ENCODE measurements at places on chromosomes 3 and 15.
A peak's percentile ranks its signal among the peaks of the same experiment; 100 is the strongest.

- peak; percentile 5 for DNase-seq
Observed at GRCh38 chr3:28267984-28268849, 26.8 kb downstream of the CMC1 start.

- no peak for DNase-seq
Observed at GRCh38 chr3:126828306-126828705, 124.3 kb downstream of the CHCHD6 start.

GRCh38 chr15:31768055-31768454 lies 262.3 kb upstream of the CHRNA7 start:
- DNase-seq, result no peak

DNA sequence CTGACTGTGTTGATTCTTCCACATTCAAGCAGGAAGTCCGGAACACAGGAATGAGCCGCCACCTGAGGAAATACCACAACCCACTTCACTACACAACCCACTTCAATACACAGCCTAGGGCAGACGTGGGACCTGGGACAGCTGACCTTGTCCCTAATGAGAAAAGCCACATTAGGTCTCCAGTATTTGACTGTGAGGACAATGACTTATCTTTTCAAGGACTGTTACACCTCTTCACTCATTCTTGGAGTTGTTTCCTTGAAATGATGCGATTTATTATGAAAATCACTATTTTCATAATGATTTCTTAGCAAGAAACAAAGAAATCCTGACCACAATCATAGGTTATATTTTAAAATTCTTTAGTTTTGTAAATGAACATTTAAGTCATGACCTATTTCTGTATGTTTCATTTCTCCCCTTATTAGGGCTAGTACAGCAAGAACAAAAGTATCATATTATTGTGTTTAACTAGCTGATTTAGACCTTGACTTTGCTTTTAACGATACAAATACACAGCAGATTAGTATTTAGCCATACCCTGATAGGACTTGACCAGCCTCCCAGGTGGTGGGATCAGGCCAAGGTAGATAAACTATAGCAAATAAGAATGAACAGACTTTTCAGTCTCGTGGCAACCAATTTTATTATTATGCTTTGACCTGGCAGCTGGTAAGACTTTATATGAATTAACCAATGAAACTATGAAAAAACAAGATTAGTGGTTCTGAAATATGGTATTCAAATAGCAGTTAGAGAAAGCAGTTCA lies 6.0 kb downstream of the RAB27A start:
- DNase-seq, result no peak

GRCh38 chr15:26394801-26395200 lies 378.1 kb downstream of the GABRB3 start:
- DNase-seq, result no peak

- peak; percentile 9 for DNase-seq
Observed at GRCh38 chr3:23396746-23397145, 193.6 kb downstream of the UBE2E2 start.

- DNase-seq, result no peak
Observed at GRCh38 chr3:111748132-111748531, 110.9 kb upstream of the PHLDB2 start.

DNA sequence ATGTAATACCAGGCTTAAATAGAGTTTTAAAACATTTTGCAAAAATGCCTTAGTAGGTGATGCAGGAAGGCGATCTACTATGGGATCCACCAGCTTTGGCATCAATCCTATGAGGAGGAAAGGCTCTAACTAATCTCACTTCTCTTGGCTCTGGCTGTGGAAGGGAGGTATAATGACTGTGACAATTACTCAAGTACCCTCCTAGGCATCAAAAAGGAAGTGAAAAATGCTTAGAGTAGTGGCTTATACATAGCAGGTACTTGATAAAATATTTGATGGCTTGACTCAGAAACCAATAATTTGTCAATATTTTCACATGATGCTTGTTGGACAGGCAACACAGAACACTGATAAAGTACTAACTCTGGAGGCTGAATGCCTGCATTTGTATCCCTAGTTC lies 34.1 kb upstream of the SERPINI2 start:
- no peak for DNase-seq

- DNase-seq, result peak; percentile 39
Observed at GRCh38 chr3:10511809-10512494, 6.6 kb upstream of the ATP2B2 start.

GRCh38 chr3:189949580-189949979 lies 171.1 kb downstream of the P3H2 start:
- DNase-seq, result no peak

DNA sequence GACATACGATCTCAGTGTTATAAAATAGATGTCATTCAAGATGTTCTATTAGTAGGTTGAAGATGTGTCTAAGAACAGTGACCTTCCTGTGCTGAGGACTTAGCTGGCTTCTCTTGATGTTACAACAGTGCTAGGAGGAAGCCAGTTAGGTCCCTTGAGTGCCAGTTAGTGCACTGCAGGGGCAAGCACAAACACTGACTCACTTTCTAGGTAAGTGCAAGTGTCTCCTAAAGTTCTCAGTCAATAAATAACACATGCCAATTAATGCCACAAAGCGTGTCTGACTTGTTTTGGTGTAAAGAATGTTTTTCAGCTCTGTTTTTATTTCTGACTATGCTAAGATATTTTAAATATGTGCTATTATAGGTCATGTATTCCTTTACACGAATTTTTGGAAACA lies 211.8 kb downstream of the NAALADL2 start:
- no peak for DNase-seq

- DNase-seq, result peak; percentile 45
Observed at GRCh38 chr3:58353722-58354553, 21.2 kb downstream of the PXK start.

GRCh38 chr15:80694611-80695098 lies 455 bp upstream of the ABHD17C start:
- peak; percentile 35 for DNase-seq

DNA sequence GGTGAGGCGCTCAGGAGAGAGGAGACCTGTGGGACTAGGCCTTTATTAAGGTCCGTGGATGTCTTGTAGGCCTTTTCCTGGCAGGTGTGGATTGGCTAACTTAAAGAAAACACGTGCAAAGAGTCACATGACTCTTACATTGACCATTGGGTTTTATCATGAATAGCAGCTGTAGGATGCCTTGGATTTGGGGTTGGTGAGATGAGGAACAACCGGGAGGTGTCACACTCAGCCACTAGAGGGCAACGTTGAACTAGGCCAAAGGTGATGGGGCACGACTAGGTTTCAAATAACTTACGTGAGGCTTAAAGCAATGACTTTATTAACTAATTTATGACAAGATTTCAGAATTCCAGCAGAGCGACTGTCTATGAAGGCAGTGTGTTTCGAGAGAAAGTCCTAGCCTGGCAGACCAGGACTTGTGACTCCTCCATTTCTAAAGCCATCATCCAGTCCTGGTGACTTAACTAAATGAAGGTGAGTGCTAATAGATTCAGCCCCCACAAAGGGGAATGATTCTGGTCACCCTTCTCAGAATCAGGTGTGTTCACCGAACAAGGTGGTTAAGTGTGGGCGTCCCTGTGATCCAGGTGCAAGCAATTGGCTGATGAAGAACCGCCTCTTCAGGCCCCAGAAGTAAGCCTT lies 345.6 kb downstream of the MCTP2 start:
- no peak for DNase-seq

GRCh38 chr3:156317462-156318074 lies 197.2 kb downstream of the KCNAB1 start:
- peak; percentile 47 for DNase-seq

- no peak for DNase-seq
Observed at GRCh38 chr3:15894382-15894781, 96.6 kb upstream of the ANKRD28 start.

DNA sequence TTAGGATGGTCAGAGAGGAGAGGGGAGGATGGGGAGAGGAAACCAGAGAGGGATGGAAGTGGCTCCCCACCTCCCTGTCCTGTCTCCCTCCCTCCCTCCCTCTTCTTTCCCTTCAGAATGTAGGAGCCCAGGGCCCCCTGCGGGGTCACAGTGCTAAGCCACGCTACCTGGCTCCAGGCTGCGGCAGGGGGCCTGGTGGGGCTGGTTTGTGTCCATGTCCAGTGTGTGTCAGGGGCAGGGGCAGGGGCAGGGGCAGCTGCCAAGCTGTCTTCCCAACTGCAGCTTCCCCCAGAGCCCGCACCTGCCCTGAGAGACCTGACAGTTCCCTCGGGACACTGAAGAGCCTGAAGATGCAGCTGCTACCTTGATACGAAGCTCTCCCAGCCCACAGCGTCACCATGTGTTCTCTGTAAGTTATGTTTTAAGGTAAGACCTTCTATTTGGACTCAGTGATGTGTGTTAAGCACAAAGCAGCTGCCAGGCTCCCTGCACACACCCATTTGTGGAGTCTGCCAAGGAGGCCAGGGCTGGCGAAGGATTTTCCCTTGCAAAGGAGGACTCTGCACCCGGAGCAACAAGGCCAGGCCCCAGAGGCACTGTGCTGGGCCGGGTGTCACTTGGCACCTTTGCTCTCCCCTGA lies 121.8 kb upstream of the SMAD3 start:
- DNase-seq, result no peak

- DNase-seq, result no peak
Observed at GRCh38 chr15:89991312-89991711, 9.8 kb upstream of the ZNF710 start.

- DNase-seq, result no peak
Observed at GRCh38 chr3:134375582-134376384, 1.5 kb upstream of the AMOTL2 start.

DNA sequence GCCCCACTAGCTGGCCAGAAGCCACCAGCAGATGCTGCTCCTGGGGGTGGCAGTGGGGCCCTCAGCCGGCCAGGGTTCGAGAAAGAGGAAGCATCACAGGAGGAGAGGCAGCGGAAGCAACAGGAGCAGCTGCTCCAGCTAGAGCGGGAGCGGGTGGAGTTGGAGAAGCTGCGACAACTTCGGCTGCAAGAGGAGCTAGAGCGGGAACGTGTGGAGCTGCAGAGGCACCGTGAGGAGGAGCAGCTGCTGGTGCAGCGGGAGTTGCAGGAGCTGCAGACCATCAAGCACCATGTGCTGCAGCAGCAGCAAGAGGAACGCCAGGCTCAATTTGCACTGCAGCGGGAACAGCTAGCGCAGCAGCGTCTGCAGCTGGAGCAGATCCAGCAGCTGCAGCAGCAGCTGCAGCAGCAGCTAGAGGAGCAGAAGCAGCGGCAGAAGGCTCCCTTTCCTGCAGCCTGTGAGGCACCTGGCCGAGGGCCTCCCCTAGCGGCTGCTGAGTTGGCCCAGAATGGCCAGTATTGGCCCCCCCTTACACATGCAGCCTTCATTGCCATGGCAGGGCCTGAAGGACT lies 17.5 kb upstream of the APEH start:
- no peak for DNase-seq

- DNase-seq, result no peak
Observed at GRCh38 chr3:174859114-174859735, at the start of gene NAALADL2. Gene NAALADL2 (plus strand): TSS chr3:174859334.

GRCh38 chr15:71496336-71496955 lies 313.9 kb upstream of the NR2E3 start:
- peak; percentile 44 for DNase-seq

- peak; percentile 36 for DNase-seq
Observed at GRCh38 chr3:46065294-46065705, 38.0 kb upstream of the XCR1 start.

GRCh38 chr15:54577476-54578250 lies 599.4 kb downstream of the UNC13C start:
- no peak for DNase-seq

DNA sequence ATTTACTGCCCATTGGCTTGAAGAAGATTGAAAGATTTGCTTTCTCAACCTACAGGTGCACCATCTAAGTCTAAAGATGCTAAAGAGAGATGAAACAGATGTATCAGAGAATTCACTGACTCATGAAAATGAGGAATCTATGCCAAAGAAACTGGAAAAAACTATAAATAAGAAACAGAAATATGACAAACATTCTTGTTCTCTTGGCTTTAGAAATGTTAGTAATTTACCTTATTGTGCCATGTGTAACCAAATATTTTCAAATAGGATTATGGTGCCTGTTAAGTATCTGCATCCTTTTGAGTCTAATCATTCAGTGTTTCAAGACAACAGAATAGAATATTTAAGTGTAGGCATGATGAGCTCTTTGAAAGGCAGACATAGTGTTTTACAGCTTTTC lies 271.5 kb downstream of the MEX3B start:
- no peak for DNase-seq

GRCh38 chr3:60339304-60339703 lies 911.9 kb downstream of the FHIT start:
- DNase-seq, result no peak

DNA sequence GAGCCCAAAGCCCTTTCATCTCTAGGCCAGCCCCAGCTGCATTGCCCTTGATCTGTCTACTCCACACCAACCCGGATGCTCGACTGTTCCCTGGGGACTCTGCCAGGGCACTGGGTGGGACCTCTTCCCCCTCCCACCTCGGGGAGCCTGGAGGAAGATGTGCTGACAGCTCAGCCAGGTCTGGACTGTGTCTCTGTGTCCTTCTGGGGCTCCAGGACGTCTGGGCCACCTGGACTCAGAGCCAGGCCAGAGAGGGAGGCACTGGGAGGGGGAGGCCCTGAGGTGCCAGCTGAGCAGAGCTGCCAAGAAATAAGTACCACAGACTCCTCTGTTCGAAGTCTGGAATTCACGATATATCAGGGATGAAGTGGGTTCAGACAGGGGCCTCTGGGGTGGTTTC lies 5.8 kb upstream of the HCN4 start:
- DNase-seq, result no peak

- DNase-seq, result peak; percentile 17
Observed at GRCh38 chr3:122918576-122919290, 108.8 kb downstream of the SEMA5B start.

- no peak for DNase-seq
Observed at GRCh38 chr3:64884536-64884935, 196.7 kb upstream of the ADAMTS9 start.

DNA sequence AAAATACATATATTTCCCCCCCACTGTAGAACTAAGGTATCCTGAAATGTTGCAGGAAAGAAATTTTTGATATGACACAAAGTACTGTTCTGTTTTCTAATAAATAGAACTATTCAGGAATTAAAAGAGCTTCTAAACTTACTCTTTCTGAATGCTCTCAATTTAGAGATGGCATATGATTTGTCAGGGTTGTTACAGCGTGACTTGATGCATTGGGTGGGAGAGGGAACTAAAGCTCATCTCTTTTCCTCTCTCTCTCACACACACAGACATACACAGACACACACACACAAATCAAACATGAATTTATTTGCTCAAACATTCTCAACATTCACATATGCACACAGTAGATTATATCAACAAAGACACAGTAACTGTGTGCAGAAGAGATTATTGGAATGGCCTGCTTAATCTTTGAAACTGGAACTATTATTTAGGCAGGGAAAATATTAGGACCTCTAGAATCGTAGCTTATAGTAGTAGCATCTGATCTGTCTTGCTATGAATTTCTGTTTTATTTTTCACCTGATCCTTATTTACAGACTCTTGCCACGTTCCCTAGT lies 807.4 kb upstream of the GBE1 start:
- DNase-seq, result no peak

GRCh38 chr3:149087208-149087607 lies 875 bp upstream of the HLTF start:
- no peak for DNase-seq

- DNase-seq, result peak; percentile 2
Observed at GRCh38 chr3:81393251-81393650, 368.2 kb downstream of the GBE1 start.
